Type B pancreatic cell (in vitro differentiated cells): ENCODE measurements at places on chromosomes 1 and 21.

GRCh38 chr1:94248956-94249688, 11.7 kb upstream of the ARHGAP29 start:
- no peak for DNase-seq

GRCh38 chr1:202235856-202236837, 42.5 kb downstream of the LGR6 start:
- DNase-seq = no peak

DNA sequence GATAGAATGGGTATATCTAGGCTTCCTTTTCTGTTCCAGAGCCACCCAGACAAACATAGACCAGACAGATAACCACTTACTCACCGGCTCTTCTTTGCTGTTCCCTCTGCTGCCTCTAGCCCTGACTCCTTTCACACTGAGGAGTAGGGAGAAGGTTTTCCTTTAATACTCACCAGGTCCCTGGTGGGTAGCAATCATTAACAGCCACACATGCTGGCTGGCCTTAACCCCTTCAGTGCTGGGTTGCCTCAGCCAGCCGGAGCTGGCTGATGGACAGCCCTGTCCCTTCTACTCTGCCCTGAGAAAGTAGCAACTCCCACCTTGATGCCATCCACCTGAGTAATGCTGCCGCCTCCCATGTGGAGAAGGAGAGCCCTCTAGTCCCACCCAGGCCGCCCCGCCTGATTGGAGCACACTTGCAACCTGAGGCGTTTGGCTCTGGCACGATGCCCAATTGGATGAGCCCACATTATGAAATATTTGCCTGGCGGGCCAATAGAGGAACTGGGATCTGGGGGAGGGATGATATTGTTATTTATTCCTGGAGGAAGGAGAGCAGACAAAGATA, 71.6 kb downstream of the PLEKHA6 start:
- DNase-seq = no peak

GRCh38 chr1:158107916-158108315, 72.8 kb upstream of the CD1D start:
- DNase-seq = no peak

GRCh38 chr21:35405981-35406380, 356.9 kb upstream of the RUNX1 start:
- no peak for DNase-seq

- DNase-seq = no peak
Measured at GRCh38 chr1:94731891-94732290, 88.3 kb upstream of the SLC44A3 start.

DNA sequence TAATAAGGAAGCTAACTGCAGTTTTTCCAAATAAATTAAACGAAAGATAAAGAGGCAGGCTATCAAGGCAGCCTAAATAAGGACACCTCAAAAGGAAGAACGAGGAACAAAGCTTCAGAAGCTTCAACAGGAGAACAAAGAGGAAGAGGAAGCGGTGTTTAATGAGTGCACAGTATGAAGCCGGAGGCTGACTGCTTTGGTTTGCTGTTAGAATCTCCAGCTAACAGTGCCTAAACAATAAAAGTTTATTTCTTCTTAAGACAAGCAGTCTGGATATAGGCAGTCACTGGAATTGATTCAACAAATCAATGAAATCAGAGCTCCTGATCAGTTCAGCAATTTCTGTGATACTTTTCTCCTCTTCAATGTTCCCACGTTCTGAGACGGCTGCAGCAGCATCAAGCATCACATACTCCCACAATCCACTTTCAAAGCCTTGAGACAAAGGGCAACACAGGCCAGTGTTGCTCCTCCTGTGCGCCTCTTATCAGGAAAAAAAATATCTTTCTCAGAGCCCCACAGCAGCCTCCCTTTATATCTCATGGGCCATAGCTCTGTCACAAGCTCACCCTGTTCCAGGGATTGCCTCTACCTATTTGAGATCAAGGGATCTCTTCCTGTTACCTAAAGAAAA, 365.6 kb upstream of the ST6GALNAC5 start:
- DNase-seq = no peak

- DNase-seq = peak; percentile 71
Measured at GRCh38 chr1:147541672-147542568, 619 bp downstream of the BCL9 start.

- DNase-seq = no peak
Measured at GRCh38 chr1:109131800-109132199, 17.9 kb downstream of the ELAPOR1 start.

DNA sequence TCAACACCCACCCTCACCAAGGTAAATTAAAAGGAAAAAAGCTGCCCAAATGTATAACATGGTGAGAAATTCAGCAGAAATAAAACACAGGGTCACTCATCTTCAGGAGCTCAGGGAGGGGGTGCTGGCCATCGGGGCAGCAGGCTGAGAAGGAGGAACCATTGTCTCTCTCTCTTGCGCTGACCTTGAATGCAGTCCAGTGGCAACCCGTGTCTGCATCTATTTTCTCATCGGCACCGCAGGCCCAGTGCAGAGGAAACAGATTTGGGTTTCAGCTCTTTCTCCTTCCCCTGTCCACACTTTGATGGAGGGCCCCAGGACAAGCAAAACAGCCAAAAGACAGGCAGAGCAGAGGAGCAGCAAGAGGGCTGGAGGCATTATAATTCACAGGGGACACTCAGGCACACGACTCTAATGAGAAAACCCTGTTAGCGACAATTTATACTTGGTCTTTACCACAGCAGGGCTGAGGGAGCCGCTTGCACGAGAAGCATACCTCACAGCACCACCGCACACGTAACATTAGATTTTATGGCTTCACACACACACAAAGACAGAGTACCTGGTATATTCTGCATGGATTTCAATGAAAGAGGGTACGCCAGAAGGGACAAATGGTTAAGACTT, 18.6 kb downstream of the MKNK1 start:
- no peak for DNase-seq

GRCh38 chr1:189693140-189693539, 784.5 kb downstream of the BRINP3 start:
- DNase-seq = no peak

GRCh38 chr1:39542924-39543323, 33.7 kb downstream of the PABPC4 start:
- DNase-seq = no peak

DNA sequence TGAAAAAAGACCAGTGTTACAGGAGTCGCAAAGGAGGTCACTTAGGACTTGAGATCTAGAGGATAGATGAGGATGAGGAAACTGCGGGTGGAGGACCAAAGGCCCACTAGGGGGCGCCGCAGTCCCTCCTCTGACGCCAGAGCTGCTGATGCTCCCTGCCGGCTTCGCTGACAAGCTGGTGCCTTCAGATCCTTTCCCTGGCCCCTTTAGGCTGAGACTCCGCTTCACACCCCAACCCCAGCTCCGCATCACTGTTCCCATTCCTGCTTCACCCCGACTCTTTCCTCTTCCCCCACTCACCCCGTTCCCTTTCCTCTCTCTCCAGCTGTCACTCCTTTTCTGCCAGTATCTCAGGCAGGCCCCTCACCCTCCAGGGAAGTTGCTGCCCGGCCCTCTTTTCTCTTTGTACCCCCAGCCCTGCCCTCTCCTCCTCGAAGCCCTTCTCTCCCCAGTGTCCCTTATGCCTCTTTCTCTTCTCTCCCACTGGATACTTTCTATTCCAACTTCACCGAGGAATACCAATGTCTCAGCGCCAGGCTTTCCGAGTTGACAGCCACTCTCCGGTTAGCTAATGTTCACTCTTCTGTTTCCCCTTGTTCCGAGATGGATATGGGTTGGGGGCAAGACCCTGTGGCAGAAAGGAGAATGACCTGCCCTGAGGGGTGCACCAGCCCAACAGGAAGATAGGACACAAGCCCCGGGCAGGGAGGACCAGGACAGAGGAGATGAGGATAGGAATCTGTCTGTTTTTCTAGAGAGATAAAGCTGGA, 4.5 kb downstream of the KCNJ9 start:
- DNase-seq = peak; percentile 84
